SW480 (cell line): ENCODE measurements at places on chromosomes 6 and 20.

- DNase-seq = no peak
Measured at GRCh38 chr6:147849401-147850330, 341.2 kb downstream of the SAMD5 start.

GRCh38 chr6:13397359-13398068, 69.2 kb upstream of the TBC1D7 start:
- DNase-seq = no peak

- DNase-seq = no peak
Measured at GRCh38 chr6:156193381-156193780, 583.8 kb upstream of the ARID1B start.

GRCh38 chr20:19404826-19405225, 192.4 kb downstream of the SLC24A3 start:
- DNase-seq = no peak

GRCh38 chr6:16644540-16645250, 116.6 kb downstream of the ATXN1 start:
- no peak for DNase-seq

DNA sequence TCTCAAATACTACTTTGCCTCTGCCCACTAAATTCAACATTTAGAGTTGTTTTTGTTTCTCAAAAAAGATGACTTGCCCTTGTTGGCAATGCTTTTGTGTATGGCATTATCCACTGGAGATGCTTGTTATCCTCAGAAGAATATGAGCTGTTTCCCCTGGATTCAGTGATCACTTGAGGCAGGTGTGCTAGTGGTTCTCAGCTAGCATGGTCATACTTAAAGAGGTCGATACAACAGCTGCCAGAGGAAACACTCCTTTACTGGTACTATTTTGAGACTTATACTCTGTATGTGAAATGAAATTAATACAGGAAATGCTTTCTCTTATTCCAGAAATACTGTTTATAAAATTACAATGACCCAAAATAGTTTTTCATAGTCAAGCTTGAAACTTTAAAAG, 122.5 kb downstream of the HIVEP1 start:
- DNase-seq = no peak

DNA sequence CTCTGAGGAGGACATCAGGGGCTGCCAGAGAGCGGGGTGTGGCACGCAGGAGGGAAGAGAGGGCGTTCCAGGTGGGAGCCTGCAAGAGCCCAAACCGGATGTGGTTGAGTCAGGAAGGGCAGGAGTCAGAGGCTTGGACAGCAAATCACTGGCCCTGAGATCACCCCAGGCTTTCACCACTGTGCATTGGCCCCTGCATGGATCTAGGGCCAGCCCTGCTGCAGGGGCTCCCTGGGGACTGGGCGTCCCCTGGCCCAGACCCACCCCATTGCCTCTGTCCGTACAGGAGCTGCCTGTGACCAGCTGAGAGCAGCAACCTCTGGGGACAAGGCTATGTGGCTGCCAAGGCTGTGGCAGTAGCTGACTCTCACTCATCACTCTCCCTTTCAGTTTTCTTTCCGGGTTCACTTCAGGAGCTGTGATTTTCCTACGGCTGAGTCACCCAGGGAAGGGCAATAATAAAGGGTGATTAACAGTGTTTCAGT, 33.9 kb downstream of the KCNK17 start:
- peak; percentile 69 for DNase-seq

- DNase-seq = no peak
Measured at GRCh38 chr20:13422637-13423036, 201.6 kb downstream of the ISM1 start.

DNA sequence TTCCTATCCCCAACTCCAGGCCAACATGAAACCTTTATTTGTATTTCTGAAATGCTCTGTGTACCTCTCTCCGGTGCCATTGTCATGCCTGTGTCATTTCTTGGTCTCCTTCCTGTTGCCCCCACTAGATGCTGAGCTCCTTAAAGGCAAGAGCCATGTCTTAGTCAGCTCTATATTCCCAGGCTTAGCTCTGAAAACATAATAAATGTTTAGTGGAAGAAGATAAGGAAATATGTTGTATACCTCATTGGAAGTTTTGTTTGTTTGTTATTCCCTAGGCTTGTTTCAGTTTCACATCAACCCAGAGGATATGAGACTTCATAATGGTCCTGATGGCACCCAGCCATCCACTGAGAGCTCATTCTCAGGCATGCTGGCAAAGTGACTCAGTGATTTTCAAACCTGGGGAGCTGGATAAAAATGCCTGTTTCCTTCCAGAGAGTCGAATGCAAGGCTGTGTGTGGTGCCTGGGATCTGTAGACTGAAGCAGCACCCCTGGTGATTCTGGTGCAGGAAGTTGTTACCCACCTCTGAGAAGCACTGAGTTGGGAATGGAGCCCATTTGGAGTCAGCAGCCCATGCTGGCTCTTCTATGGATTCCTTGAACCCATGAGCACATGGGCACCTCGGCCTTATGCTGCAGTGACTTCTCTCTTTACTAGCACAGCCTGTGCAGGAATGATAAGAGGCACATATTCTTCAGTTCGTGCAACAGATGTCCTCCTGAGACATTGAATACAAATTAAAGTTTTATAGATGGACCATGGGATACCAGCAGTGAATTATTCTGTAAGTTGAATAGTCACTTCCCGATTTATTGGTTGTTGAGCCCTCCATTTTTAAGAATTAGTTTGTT, 205.2 kb downstream of the FARS2 start:
- DNase-seq = no peak

GRCh38 chr20:16589623-16590022, 16.4 kb upstream of the KIF16B start:
- DNase-seq = no peak

- no peak for DNase-seq
Measured at GRCh38 chr6:17601386-17601703, 1.2 kb downstream of the FAM8A1 start.

- DNase-seq = no peak
Measured at GRCh38 chr20:49578436-49578835, 10.5 kb upstream of the PTGIS start.

- DNase-seq = no peak
Measured at GRCh38 chr6:99184696-99185095, 164.8 kb downstream of the FAXC start.

DNA sequence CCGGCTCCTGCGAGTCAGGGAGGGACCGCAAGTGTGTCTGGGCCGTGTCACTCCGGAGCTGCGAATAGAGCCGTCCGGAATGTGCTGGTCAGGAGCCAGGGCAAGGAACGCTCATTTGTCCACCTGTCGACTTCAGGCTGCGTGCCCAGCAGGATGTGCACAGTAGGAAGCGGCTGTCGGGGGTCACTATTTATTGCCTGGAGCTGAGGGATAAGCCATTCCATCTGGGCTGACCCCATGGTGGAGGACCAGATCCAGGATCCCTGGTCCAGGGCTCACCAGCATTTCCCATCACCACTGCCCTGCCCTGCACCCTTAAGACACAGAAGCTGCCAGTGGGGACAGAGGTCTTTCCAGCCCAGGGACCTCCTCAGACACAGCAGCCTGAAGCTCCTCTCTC, 14.7 kb downstream of the NTSR1 start:
- DNase-seq = no peak
